ENCODE measurements at places on chromosomes 7 and 10.
A peak's percentile ranks its signal among the peaks of the same experiment; 100 is the strongest.

- no peak for DNase-seq
Measured at GRCh38 chr7:92802406-92802805, 34.0 kb downstream of the CDK6 start.

- peak; percentile 22 for DNase-seq
Measured at GRCh38 chr7:4769761-4770160, 5.7 kb upstream of the AP5Z1 start.

DNA sequence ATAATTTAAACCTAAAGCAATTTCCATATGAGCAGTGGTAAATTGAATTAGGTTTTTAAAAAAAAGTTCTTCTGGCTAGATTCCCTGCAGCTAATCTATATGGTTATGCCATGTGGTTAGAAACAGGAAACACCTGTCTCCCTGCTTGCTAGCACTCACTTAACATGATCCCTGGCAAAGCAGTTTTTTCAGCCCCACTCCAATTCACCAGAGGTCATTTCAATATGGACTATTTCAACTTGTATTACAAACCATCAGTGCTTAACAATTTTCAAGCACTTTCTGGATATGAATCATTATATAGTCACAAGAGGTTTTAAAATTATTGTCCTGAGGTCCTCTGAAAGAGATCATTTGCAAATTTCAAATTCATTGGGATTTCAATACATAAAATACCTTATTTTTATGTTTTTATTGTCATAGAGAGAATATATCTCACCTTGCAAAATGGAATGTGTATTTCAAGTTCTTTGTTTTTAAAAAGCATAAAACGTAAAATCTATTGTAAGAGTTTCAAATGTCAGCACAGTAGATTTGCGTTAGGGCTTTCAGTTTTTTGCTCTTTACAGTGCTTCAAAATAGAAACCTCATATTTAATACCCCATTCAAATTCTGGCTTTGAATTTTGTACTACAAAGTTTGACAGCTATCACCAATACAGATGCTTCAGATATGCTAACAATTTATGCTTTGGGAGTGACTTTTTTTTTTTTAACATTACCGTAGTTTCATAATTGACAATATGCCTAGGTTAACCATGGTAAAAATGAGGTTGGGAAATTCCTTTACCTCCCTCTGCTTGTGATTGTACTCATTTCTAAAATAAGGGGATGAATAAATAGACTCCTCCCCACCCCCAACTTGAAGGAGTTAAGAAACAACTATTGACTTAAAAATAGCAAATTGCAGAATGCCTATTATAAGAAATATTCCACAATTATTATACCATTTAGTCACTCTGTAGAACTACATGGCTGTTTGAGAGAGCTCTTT, 117.5 kb upstream of the HGF start:
- peak; percentile 12 for DNase-seq

- peak; percentile 78 for DNase-seq
Measured at GRCh38 chr10:133324198-133324792, 12.4 kb downstream of the CALY start.

DNA sequence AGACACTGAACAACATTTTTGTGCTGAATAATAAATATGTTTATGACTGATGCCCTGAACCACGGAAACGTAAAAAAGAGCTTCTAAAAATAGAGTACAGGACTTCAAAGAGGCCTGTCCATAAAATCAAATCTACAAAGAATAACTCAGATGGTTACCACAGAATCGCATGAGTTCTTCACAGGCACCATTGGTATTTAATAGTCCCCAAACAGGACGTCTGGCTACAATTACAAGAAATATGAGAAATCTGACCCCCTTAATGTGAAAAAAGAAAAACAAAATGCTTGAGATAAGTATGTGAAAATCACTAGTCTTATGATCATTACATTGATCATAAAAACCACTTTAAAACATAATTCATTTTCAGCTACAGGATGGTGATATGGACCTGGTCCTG, 20.8 kb downstream of the CYTH3 start:
- DNase-seq, result no peak

DNA sequence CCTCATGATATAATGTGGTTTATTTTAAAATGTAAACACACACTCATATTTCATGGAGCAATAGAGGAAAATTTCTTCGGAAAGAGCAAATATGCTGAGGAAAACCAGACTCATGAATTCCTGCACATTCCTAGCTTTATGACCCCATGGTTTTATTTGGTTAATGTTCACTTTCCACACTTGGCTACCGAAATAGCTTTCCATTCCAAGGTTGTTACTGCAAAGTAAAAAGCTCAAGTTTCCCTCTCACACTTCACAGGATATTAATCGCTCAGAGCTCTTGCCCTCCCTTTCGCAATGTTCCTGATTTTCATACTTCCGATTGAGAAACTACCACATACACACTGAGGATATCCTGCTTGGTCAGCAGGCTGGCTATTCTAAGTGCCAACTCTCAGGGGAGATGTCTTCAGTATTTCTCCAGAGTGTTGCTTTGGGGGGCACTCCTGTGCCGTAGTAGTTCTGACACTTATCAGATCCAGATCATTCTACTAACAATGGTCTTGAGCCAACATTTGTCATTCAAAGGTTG, 77.5 kb upstream of the STEAP1B start:
- DNase-seq, result no peak

DNA sequence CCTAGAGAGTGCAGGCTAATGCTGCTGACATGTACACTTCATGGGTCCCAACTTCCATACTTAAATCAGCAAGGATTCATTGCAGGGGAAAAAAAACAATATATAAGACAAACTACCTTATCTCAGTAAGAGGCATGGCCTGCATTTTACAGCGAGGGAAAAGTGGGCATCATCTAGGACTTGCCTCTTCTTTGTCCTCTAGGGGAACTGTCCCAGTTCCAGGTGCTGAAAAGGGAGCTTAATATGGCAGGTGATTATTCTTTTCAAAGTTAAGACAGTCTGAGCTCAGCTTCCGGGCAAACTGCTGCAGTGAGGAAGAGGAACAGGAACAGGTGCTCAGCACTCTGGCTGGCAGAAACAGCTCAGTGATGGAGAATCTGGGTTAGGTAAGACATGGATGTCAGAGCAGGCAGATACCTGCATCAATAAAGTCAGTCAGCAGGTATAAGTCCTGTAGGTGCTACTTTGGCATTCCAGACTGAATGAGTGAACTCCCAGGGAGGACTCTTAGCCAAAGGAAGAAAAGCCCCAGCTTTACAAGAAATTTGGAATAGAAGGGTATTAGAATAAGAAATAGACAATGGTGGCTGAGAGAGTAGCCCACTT, 147.2 kb downstream of the TMEM178B start:
- no peak for DNase-seq

DNA sequence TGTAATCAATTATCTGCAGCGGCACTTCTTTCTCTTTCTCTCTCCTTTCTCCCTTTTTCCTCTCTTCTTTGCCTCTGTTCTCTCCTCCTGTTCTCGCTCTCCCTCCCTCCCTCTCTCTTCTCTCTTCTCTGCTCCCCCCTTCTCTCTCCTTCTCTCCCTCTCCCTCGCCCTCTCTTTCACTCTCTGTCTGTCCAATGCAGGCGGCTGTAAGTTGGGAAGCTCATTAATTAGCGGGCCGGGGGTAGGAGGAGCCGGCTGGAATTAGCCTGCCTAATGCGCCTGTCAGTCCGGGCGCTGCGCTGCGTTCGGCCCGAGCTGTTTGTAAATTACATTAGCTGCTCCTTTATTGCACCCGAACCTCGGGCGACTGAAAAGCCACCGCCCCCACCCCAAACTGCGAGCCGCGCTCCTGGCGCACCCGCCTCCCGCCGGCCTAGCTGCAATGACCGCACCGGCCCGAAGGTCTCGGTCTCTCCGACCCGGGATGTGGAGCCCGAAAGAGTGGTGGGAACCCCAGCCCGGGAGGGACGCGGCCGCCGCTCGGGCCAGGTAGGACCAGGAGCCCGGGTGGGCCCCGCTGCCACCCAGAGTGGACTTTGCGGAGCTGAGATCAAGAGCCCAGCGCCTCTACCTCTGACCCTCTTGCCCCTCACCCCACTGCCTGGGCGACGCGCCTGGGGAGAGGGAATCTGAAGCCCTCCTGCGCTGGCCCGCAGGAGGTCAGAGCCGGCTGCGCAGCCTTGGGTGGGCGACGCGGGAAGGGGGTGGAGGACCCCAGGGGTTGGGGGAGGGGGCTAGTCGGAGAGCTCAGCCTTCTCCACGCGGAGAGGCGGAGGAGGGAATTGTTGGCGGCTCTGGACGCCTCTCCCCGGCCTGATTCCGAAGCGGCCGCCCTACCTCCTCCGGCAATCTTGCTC, at the start of gene LBX1:
TSS of gene LBX1 (minus strand) at position 198 of the 917 bp plus-strand sequence. CDS start 648 bp downstream, outside the sequence.
- DNase-seq, result no peak

DNA sequence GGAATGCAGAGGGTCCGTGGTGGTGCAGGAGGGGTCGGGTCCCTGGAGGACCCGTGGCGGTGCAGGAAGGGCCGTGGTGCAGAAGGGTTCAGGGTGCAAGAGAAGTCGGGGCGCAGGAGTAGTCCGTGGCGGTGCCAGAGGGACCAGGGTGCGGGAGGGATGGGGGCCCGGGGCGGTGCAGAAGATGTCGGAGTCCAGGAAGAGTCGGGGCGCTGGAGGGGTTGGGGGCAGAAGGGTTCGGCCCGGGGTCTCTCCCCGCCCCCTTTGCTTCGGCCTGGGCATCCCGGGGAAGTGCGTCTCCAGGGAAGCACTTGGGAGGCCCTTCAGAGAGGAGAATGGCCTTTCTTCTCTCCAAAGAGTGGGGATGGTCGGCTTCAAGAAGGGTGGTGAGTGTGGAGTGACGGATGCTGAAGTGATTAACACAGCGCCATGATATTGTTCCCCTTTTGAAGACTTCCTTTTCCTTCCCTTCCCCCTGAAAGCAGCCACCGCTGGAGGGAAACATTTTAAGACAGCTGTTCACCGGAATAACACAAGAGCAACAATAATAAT, 997 bp downstream of the WDR37 start:
- no peak for DNase-seq

DNA sequence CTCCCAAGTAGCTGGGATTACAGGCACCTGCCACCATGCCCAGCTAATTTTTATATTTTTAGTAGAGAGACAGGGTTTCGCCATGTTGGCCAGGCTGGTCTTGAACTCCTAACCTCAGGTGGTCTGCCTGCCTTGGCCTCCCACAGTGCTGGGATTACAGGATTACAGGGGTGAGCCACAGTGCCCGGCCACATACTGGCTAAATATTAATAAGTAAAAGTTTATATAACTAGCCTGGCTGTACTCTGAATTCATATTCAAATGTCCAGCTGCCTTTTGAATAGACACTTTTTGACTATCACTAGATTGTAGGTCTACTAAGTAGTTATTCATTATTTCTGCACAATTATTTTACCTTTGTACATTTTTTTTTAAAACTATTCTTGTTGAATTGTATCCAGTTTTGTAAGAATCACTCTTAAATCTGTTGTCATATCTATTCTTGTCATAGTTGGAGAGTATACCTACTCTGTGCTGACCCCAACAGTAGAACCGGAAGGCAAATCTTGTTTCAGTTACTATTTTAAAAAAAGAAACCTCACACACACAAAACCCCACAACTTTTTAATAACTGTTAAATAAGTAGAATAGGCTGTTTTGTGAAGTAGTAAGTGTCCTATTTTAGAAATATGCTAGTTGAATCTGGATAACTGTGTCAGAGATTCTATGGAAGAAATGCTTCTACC, 29.6 kb downstream of the MINPP1 start:
- DNase-seq, result no peak

DNA sequence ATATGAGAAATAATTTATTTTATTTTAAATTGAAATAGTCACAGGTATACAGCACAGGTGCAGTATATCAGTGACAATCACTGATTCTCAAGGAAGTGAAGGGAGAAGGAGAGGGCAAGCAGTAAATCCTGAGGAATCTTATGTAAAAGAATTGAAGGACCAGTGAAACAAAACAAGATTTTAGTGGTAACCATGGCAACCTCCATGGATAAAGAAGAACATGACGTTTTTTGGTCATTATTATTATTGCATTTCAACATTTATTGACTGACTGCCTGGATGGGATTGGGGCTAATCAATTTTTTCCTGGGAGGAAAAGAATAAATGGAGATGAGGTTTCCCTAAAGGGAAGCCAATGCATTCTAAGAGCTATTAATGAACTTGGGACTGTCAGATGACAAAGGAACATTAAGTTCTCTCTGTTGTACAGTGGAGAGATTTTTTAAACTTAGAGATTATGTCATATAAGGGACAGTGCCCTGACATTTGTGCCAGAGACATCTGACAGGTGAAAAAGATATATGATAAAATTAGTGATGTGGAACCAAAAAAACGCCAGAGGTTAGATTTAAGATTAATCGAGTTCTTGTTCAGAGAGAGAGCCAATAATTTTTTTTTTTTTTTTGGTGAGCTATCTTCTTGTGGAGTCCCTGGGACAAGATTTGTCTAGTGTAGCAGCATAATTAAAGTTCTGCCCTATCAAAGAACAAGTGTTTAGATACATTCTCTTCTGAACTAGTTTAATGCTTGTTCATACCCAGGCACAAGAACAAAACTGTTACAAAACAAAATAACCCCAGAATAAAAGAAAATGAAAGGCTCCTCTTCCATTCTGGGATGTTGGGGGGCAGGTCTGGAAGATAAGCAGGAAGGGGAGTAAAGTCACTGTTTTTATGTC, 279.9 kb downstream of the CSTF2T start:
- no peak for DNase-seq

- no peak for DNase-seq
Measured at GRCh38 chr10:6385665-6386064, 182.9 kb downstream of the PFKFB3 start.

GRCh38 chr10:49457686-49458085, 61.8 kb upstream of the DRGX start:
- DNase-seq, result no peak

DNA sequence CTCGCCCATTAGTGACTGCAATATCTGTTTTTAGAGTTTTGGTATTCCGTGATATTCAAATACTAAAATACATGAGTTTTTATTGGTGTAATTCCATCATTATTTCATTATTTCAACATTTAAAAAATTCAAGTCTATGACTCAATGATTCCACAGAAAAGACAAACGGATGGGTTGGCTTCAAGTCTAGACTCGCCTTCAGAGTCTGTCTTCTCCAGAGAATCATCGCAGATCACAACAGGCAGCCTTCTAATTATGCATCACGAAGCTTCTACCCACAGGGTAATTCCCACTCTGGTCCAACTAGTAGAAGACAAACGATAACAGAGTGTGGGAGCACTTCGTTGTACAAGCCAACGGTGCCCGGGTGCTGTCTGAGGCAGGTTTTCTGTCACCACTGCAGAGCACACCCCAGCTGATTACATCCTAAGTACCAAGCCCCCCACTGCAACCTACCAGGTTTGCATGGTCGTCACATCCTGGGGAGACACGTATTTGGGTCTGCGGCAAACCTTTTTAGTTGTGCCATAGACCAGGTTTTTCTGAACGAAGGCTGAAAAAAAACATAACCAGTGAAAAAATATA, 28.9 kb downstream of the PARP12 start:
- DNase-seq, result no peak

- DNase-seq, result no peak
Measured at GRCh38 chr7:135333200-135333599, 99.6 kb downstream of the STRA8 start.

- DNase-seq, result no peak
Measured at GRCh38 chr10:98289802-98290209, 21.8 kb upstream of the LOXL4 start.

GRCh38 chr10:15146366-15146765, 22.1 kb downstream of the NMT2 start:
- no peak for DNase-seq

- no peak for DNase-seq
Measured at GRCh38 chr7:68964060-68964459, 634.2 kb upstream of the AUTS2 start.

- DNase-seq, result no peak
Measured at GRCh38 chr10:102553771-102554170, 50.0 kb downstream of the SUFU start.

- peak; percentile 61 for DNase-seq
Measured at GRCh38 chr7:21544715-21545114, 1.9 kb downstream of the DNAH11 start.

- no peak for DNase-seq
Measured at GRCh38 chr7:134875867-134876266, 96.4 kb downstream of the CALD1 start.

GRCh38 chr7:85156661-85157208, 30.1 kb downstream of the SEMA3D start:
- no peak for DNase-seq
